Iris pigment epithelial cell (primary cell): ENCODE measurements at places on chromosomes 7 and 10.

GRCh38 chr7:45568536-45569289 lies 5.5 kb upstream of the ADCY1 start:
- DNase-seq = no peak

DNA sequence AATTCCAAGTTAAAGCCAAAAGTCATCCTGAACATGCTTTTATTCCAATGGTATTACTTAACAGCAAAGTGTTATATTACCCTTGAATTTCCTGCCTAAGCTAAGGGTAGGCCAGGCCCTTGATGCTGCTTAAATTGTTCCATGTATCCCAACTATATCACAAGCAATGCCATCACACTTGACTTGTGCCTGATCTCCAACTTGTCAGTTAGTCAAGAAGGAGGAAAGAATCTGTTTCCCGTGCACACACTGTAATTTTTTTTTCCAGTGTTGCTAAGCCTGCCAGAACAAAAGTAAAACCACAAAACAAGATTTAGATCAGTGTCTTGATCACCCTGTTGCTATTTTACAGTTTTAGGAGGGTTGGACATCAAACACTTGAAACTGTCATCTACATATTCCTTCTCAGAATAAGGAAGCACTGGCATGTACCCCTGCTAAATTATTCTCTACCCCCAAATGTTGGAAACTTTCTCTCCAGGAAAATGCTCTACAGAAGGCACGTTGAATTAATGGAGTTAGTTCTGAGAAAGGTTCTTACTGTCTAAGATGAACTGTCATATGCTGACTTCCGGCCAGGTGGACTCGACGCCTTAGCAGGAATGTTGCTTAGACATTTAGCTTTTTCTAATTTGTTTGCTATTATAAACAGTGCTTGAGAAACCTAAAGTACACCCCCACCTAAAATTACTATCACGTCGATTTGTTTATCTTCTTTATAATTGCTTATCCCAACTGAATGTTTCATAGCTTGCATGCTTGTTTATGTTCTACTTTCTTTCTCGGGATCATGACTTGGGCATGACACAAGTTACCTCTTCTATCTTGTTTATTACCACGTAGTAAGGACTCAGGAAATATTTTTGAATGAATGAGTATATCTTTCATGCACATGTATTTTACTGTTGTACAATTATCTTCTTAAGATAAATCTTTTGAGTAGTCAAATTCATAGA lies 105.5 kb upstream of the ZNF438 start:
- DNase-seq = peak; percentile 69

DNA sequence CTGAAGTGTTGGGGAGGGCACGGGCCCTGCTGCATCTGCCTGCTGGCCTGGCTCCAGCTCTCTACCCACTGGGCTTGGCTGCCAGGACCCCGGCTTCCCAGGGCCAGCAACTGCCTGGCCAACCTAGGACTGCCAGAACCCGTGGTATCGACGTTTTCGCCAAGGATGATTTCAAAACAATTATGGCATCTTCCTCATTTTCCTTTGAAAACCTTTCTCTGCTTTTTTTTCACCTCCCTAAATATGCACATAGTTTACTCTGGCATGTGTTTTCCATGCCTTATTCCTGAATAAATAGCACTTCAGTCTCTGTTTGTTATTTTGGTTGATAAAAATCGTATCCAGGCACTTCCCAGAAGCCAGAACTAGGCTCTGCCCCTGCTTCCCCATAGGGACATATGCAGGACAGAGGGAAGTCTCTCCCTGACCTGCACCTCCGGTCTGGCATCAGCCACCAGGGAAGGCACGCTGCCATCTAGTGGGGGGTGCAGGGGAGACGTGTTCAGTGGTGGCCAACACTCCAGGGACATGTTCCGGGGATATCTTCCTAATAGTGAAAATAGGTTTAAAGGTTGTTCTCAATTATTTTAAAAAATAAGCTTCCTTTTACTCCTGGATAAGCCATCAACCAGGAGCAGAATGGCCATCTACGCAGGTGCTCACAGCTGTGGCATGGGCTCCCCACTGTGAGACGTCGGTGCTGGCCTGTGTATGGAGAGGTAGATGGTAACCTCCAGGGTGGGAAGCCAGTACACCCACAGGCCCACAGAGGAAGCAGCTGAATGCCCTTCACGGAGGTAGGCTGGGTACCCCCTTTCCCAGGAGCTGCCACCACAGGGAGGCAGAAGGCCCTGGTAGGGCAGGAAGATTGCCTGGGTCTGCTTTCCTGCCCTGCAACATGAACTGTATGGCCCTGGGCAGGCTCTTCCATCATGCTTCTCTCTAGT lies 30.7 kb upstream of the ANTXRL start:
- DNase-seq = peak; percentile 22

GRCh38 chr10:37739181-37739580 lies 118.2 kb downstream of the ZNF248 start:
- no peak for DNase-seq

GRCh38 chr7:36272211-36272566 lies 117.5 kb upstream of the ANLN start:
- DNase-seq = no peak

GRCh38 chr10:122990278-122990677 lies 10.1 kb downstream of the PSTK start:
- DNase-seq = peak; percentile 42

- DNase-seq = peak; percentile 90
Measured at GRCh38 chr10:106360870-106361269, 803.6 kb downstream of the SORCS1 start.

DNA sequence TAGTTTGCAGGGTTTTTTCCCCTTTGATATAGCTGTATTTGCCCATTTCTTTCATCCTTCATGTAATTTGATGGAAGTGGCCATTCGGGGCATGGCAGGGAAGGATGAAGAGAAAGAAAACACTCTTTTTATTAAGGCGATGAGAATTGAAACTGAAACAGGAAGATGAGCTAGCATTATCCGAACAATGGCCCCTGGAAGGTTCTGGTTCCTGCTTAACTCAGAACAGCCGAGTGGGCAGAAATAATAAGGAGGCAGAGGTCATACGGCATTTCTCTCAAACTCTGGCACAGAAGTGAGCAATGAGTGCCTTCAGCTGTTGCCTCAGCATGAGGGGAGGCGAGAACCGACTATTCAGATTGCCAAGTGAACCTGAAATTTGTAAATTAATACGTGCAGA lies 113.2 kb upstream of the MYO3A start:
- DNase-seq = no peak

- no peak for DNase-seq
Measured at GRCh38 chr7:31549611-31550010, 35.7 kb downstream of the ITPRID1 start.

- peak; percentile 35 for DNase-seq
Measured at GRCh38 chr7:114989531-114989930, 67.6 kb downstream of the MDFIC start.

- DNase-seq = no peak
Measured at GRCh38 chr10:97608991-97609561, 19.6 kb downstream of the C10orf62 start.

GRCh38 chr7:44882899-44883298 lies 2.4 kb downstream of the PURB start:
- DNase-seq = peak; percentile 40

DNA sequence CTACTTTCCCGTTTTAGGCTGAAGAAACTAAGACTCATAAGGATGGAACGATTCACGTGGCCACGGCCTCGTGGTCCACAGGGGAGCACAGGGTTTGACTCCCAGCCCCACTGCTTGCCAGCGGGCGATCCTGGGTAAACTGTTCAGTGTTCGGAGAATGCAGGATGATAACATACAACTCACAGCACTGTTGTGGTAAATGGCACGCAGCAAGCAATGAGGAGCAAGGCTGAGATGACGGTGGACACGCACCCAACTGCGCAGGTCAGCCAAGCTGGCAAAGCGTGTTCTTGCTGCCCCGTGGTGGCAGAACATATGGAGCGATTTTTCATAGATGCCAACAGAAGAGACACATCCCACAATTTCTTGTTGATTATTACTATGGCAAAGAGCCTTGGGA lies 272.7 kb downstream of the DNAJB6 start:
- no peak for DNase-seq

GRCh38 chr7:37511915-37512314 lies 63.3 kb upstream of the ELMO1 start:
- DNase-seq = no peak

GRCh38 chr10:124214610-124215375 lies 121.4 kb upstream of the CHST15 start:
- no peak for DNase-seq
